Femur (tissue), 1 donor: ENCODE measurements at places on chromosomes 16 and 17.
A peak's percentile ranks its signal among the peaks of the same experiment; 100 is the strongest.

GRCh38 chr17:64515829-64516228 is 9.1 kb downstream of the CEP95 start:
- DNase-seq = no peak

DNA sequence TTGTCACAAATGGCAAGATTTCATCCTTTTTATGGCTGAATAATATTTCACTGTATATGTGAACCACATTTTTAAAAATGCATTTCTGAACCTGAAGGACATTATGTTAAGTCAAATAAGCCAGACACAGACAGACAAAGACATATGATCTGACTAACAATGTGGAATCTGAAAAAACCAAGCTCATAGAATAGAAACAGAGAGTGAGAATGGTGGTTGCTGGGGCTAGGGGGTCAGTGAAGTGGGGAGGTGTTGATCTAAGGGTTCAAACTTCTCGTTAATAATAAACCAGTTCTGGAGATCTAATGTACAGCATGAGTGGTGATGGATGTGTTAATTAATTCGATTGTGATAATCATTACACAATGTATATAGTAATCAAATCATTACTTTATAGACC is 475.1 kb downstream of the WWOX start:
- DNase-seq = no peak

- no peak for DNase-seq
Measured at GRCh38 chr16:4213737-4214136, 28.1 kb downstream of the SRL start.

DNA sequence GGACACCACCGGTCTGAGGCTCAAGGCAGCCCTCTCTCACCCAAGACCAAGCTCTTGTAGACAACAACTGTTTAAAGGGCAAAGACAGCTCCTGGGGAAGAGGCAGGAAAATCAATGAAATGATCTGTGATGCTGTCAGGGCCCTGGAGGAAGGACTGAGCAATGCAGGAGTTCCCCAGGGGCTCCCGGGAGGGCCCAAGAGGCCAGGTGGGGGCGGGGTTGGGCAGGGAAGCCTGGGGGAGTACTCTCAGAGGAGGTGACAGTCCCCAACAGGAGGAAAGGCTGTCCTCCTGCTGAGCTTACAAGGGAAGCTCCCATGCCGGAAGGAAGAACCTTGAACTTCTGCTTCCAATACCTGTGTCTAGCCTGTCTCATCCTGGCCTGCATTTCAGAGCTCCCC is 8.3 kb upstream of the NOS2 start:
- no peak for DNase-seq

- DNase-seq = no peak
Measured at GRCh38 chr16:70586731-70587130, 59.6 kb upstream of the IL34 start.

GRCh38 chr16:55991843-55992242 is 116.7 kb upstream of the CES5A start:
- no peak for DNase-seq

- DNase-seq = peak; percentile 28
Measured at GRCh38 chr17:63116967-63117830, 151.2 kb downstream of the TANC2 start.

DNA sequence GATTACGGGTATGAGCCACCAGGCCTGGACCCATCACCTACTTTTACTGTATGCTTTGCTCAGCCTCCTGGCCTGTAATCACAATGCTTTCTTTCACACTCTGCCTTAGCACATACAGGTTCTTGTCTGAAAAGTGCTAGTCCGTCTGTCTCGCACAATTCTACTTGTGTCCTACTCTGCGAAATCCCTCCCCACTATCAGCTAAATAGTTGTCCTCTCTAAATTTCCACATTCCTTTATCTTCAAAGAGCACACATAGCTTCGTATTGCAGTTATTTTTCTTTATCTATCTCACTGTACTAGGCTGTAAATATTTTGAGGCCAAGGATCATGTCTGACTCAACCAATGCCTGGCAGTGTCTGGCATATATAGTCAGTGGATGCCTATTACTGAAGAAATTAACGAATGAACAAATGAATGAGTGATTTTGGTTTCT is 38.5 kb upstream of the ETV4 start:
- DNase-seq = no peak

GRCh38 chr17:60652454-60653247 is 25.0 kb upstream of the BCAS3 start:
- DNase-seq = no peak

DNA sequence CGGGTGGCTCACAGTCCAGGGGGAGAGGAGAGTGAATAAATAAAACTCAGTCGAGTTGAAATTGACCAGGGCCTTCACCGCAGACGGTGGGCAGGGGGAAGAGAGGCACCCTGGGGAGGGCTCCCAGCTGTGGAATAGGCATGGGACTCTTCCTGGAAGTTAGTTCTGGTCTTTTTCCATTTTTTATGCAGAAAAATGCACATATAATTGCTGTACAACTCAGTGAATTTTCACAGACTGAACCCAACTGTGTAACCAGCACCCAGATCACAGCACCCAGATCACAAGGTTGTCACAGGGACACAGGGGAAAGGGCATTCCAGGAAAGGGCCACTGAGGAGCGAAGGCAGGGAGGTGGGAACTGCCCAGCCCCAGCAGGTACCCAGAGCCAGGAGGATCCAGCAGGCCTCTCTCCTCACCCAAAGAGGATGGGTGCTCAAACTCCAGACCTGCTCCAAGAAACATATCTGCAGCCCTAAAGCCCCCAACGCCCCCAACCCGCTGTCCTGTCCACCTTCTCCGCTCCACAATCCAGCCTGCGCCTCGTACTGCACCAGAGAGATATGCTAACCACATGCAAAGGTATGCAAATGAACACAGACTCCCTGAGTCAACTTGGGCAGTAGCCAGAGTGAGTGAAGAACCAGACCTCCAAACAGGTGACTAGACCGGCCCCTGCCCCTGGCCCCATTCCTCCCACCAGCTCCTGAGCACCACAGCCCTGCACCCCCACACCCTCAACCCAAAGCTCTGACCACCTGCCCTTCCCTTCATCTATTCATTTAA is 29.1 kb upstream of the EIF1 start:
- no peak for DNase-seq

- DNase-seq = no peak
Measured at GRCh38 chr17:51572115-51572514, 311.8 kb downstream of the UTP18 start.

GRCh38 chr17:77802811-77803220 is 155.7 kb upstream of the TNRC6C start:
- peak; percentile 90 for DNase-seq

GRCh38 chr16:57873218-57873617 is 70.9 kb upstream of the KIFC3 start:
- DNase-seq = no peak

- DNase-seq = no peak
Measured at GRCh38 chr17:30274887-30275286, 16.9 kb downstream of the BLMH start.

GRCh38 chr16:3607161-3607560 is 4.2 kb downstream of the SLX4 start:
- no peak for DNase-seq

DNA sequence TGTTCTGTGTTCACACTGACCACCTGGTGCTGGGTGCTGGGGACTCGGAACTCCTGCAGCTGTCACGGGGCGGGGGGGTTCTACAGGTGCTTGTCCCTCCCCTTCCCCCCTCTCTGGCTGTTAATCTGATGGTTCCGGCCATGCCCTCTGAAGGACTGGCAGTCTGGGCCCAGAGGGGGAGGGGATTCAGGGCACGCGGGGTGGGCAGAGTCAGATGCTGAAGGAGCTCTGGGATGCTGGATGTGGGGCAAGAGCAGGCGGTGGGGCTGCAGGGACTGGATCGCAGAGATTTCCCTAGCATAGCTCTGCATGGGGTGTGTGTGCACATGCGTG is 5.4 kb upstream of the TBX21 start:
- peak; percentile 13 for DNase-seq

DNA sequence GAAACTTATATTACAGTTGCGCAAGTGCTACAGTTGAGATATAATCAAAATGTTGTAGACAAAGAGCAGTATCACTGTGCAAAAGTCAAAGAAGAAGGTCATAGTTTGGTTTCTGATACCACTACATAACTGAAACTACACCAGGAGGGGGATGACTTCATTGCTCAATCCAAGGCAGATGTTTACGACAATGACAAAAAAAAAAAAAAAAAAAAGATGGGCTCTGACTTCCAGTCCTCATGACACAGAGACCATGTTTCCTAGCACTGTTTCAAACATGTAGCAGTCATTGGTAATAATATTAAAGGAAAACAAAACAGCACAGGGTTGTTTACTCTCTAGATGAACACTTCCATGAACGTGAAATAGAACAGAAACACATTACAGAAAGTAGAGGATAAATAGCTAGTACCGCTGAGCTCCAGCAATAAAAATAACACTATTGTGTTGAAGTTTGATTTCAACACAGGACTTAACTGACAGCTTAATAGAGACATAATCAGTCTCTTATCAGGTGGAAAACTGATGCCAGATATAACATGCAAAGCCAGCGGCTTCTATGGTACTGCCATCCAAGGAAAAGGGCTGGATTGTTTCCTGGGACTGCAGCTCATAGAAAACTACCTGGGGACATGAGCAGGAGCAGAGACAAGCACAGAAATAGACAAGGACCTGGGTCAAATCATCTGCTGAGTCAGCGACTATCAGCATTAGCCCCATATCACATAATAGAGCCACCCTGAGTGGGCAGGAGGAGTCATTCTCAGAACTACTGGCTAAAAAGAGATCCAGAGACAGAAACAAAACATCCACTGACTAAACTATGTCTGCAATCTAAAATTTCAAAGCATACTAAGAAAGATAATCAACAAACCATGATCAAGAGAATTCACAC is 463.6 kb upstream of the SOX9 start:
- DNase-seq = no peak

GRCh38 chr17:65423346-65424140 is 137.9 kb downstream of the AXIN2 start:
- DNase-seq = no peak

DNA sequence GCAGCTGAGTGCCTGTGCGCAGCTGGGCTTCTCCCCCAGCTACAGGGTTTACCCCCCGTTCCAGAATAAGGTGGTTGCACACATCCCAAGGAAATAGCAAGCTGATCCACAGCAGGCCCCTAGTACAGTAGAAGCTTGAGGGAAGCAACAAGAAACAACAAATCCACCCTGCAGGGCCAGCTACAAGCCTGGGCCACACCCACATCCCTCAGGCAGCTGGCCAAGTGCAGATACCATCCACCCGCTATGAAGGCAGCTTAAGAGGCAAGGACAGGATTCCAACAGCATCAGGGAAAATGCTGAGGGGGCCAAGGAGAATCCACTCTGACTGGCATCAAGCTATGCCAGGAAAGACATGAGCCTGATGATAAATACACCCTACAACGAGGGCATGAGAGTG is 66.9 kb upstream of the RCVRN start:
- DNase-seq = peak; percentile 82

DNA sequence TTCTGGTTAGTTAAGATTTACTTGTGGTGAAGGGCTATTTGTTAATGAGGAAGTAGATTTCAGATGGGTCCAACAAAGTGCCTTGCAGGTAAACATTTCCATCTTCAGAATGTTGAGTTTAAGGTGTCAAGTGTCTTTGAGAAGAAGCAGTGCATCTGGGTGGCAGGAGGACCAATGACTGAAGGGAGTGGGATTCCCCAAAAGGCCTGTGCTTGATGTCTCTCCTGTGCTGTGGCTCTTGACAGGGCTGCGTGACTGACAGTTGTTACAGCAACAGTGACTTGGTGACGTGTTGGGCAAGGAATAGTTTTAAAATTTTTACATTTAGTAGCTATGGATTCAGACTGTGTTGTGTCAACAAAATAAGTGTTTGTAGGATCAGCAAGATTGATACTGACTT is 149.9 kb downstream of the PHKB start:
- DNase-seq = no peak

DNA sequence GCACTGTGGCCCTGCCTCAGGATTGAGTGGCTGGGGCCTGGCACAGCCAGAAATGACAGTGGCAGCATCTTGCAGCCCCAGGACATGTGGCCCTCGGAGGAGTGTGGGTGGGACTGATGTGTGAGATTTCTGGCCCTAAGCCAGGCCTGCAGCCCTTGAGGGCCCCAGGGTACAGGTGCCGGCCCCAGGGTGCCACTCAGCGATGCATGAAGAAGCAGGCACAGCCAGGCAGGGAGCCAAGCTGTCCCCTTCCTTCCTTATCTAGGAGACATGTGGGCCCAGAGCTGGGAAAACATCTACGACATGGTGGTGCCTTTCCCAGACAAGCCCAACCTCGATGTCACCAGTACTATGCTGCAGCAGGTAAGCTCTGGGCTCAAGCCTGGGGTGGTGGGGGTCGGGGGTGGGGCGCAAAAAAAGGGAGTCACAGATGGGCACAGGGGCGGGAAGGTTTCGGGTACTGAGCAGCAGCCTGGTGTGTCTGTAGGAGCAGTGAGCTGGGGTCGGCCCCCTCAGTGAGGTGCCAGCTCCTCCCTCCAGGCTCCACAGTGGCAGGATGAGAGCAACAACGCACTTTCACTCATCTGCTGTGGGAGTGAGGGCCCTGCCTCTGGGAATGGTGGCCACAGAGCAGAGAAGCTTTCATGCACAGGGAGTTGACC is 4.1 kb downstream of the ACE start:
- DNase-seq = no peak

DNA sequence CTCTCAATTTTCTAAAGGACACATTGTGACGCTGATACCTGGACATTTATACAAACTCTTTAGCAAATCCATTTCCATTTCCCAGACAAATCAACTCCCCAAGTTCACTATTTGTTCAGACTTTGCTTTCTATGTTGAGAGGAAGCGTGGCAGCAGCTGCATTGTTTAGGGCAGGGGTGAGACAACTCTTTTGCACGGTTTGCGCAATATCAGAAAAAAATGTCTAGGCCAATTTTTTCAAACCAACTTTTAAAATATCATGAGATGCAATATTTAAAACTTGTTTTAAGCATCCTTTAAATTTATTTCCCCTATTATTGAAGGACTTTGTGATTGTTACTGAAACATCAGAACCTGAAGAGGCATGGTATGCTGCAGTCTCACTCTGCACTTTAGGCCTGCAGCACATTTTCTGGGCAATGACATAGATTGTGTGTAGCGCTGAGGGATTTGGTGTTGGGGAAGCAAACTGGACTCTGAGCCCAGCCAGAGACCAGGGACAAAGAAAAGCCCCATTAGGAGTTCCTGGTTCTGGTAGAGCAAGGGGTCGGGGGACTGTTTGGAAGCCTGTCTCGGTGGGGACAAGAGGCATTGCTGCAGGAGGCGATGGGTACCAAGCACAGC is 6.4 kb upstream of the CCDC182 start:
- DNase-seq = no peak

DNA sequence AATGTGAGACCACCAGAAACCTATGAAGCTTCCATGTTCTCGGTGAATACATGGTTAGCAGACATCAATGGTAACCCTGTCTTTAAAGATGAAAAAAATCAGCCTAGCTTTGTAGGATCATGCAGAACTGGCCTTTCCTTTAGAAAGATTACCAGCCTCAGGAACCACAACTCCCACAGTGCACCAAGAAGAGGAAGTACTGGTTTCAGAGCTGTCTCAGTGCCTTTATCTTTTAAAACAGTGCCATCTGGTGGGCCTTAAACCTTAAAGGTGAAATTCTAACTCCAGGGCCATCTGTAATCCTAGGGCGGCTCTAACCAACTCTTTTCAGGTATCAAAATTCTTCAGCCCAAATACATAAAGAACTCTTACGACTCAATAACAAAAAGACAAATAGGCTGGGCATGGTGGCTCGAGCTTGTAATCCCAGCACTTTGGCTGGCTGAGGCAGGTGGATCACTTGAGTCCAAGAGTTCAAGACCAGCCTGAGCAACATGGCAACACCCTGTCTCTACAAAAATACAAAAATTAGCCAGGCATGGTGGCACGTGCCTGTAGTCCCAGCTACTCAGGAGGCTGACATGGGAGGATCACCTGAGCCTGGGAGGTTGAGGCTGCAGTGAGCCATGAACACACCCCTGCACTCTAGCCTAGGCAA is 5.4 kb downstream of the ATPAF2 start:
- peak; percentile 70 for DNase-seq
